Heart left ventricle (tissue), 16 donors: ENCODE measurements at places on chromosomes 11 and 22. TPM values are rescaled to one million over a fixed set of nuclear protein-coding genes. Genes with fewer than 3 reads are reported as not detected.

DNA sequence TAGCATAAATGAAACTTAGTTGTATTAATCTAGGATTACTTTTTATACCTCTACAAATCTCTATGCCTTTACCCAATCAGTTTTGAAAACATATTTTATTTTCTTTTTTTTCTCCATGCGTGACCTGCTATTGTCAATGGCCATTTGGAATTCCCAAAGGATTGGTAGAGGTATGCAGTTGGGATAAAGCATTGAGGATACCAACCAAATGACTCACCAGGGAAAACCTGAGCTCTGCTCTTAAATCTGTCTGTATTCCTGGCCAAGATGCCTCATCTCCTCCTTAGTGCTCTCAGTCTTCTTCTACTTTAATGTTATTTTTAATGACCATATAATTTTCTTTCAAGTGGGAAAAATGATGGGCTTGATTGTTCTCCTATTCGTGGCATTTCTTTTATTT is 61.9 kb downstream of the EHF start:
- no peak for DNase-seq

DNA sequence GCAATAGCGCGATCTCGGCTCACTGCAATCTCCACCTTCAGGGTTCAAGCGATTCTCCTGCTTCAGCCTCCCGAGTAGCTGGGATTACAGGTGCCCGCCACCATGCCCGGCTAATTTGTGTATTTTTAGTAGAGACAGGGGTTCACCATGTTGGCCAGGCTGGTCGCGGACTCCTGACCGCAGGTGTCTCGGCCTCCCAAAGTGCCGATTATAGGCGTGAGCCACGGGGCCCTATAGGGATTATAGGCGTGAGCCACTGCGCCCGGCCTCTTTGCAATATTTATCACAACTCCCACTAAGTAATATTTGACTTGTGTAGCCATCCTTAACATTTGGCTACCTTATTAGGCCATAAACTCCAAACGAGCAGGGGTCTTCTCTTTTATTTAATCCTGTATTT is 879 bp upstream of the CUL5 start:
- DNase-seq: no peak

GRCh38 chr22:20549232-20549841 is 41.9 kb downstream of the MED15 start:
- no peak for DNase-seq

DNA sequence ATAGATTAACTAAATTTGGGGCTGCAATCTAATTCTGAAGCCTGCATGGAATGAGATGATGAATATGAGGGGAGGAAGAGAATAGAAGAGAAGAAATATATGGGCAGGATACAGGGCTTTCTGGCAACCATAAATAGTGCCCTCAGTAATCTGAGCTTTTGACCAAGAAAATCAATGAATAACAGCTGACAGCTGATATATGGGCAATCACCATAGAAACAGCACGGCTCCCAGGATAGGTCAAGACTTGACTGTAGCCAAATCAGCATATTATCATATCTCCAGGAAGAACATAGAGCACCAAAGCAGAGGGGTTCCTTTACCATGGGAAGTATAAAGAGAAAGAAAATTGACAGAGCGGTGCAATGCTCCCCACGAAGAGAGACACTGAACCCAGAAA is 643.8 kb upstream of the TENM4 start:
- no peak for DNase-seq

DNA sequence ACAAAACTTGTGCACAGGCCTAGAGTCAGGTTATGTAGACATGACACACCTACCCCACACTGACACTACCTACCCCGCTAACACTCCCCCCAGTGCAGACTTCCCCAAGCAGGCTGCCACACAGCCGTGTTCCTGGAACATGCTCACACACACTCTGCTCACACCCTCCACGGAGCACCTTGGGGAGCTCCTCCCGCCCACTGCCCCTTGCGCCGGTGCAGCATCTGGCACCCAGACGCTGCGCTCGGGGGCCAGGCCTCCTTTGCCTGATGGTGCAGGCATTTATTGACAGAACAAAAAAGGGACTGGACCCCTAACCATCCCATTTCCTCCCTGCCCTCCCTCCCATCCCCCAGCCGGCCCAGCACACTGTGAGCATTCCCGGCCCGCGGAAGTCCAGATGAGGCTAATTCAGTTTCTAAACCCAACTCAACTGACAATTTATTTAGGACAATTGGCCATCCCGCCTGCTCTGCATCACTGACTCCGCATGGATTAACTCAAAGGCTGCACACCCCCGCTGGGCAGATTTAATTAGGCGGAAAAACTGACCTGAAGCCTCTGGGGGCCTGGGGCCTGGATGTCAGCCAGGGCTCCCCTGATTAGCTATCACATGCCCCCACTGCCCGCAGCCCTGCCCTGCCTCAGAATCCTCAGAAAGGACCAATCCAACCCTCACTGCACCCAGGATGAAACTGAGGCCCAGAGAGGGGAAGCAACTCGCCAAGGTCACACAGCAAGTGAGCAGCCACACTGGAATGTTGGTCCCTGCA is 30.1 kb downstream of the KCNC1 start:
- DNase-seq: peak; percentile 38

GRCh38 chr22:50086526-50086925 is 1.3 kb upstream of the MLC1 start:
- DNase-seq: no peak

- no peak for DNase-seq
These were observed 15.1 kb upstream of the SMIM38 start for GRCh38 chr11:69140635-69141034.

DNA sequence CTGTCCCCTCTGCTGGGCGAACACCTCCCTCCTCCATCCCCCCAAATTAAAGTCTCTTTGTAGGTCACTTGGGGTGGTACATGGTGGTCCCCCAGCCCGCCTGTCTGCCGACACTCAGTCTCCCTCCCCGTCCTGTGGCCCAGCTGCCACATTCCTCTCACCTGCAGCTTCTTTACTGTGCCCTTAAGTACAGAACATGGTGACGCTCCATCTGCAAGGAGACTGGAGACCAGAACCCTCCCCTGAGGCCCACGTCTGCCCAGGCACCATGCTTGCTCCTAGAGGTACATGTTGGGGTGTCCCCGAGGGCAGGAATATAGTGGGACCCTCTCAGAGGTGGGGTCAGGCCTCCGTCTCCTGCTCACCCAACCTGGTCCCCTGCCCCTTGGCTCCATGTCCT is 5.6 kb upstream of the EHD1 start:
- no peak for DNase-seq

DNA sequence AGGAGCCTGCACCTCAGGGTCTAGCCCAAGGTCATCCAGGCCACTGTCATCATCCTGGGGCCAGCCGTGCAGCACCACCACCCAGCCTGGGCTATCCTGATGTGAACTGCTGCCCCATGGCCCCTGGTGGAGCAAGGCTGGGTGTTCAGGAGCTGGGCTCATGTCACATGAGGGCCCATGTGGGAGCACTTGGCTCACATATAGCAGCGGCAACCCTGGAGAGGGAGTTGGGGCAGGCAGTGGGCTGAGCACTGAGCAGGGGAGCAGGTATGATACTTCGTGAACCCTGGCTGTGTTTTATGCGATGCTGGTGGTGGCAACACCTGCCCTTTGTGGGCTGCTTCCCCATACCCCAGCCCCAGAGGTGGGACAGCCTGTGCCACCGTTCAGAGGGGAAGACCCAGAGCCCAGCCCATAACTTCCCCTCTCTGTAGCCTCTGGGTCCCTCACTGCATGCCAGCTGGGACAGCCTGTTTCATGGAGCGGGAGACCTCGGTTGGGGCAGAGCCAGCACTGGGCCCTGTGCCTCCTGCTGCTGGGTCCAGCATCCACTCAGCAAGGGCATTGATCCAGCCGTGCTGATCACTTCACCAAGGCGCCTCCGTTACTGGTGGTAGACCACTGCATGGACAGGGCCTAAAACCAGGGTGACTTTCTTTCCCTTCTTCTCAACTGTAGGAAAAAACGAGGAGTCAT is 62.5 kb upstream of the SUSD2 start:
- DNase-seq: peak; percentile 42

GRCh38 chr11:47539681-47540039 is 13.3 kb downstream of the CELF1 start:
- DNase-seq: no peak

- DNase-seq: no peak
These were observed 57.9 kb downstream of the CD82 start for GRCh38 chr11:44623341-44623730.

- no peak for DNase-seq
These were observed 5.2 kb downstream of the SLC25A1 start for GRCh38 chr22:19173047-19174035.

- DNase-seq: peak; percentile 34
These were observed 25.5 kb downstream of the SHISAL1 start for GRCh38 chr22:44287121-44287693.

- DNase-seq: no peak
These were observed 214.6 kb downstream of the DSCAML1 start for GRCh38 chr11:117582433-117582832.

DNA sequence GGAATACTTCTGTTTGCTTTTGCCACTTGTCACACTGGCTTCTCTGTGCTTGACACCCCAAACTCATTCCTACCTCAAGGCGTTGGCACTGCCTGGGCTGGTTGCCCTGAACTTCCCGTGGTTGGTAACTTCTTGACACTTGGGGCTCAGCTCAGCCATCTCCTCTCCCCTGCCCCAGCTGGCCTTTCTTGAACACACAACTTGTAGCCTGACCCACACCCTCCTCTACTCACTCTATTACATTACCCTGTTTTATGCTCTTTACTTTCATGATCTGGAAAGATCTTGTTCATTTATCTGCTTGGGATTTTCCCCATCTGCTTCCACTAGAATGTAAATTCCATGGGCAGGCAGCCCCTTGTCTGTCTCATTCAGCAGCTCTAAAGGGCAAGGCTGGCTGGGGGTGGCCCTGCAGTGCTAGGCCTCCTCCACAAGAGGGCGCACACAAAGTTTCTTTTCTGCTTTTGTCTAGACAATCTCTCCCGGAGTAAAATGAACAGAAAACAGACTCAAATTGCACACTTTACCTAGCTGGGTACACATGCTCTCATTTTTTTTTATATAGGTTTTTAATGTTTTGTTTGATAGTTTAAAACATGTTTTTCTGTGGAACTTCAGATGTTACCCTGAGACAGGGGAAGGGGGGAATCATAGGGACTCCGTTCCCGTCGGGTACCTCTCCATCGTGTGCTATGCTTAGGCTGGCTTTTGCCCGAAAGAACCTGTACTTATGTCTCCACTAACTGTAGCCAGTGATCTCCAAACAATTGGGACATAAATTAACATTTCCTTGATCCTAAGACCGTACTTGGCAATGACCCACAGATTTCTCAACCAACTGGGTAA is 16.4 kb upstream of the MRGPRX2 start:
- DNase-seq: peak; percentile 34

DNA sequence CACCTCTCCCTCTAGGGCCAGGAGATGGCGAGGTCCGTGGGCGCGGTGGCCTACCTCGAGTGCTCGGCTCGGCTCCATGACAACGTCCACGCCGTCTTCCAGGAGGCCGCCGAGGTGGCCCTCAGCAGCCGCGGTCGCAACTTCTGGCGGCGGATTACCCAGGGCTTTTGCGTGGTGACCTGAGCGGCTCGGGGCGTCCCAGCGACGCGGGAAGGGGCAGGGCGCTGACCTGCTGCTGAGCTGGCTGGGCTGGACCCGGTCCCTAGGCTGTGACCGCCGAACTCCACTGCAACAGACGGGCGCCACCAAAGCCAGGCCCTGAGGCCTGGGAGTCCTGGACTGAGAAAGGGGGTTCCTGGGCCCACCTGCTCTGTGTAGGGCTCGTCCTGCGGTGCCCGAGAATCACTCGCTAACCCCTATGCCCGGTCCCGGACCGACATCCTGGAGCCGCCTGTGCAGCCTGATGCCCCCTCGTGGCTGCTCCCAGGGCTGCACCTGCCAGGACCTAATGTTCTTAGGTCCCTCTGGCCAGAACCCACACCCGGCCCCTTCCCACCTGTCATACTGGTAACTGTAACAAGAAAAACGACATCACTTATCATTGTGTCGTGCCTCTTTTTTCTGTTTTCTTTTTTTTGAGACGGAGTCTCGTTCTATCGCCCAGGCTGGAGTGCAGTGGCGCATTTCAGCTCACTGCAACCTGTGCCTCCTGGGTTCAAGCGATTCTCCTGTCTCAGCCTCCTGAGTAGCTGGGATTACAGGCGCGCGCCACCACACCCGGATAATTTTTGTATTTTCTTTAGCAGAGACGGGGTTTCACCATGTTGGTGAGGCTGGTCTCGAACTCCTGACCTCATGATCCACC is 15.0 kb downstream of the RHOD start:
- DNase-seq: peak; percentile 64

DNA sequence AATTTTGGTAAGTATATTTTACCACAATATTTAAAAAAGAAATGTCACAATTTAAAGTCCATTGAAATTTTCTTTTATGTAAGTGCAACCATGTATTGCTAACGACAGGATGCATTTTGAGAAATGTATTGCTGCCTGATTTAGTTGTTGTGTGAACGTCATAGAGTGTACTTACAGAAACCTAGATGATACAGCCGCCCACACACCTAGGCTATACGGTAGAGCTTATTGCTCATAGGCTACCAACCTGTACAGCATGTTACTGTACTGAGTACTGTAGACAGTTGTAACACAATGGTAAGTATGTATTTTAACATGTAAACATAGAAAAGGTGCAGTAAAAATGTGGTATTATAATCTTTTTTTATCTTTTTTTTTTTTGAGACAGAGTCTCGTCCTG is 48.1 kb downstream of the CBL start:
- no peak for DNase-seq

GRCh38 chr11:73085189-73085875 is 56.8 kb downstream of the FCHSD2 start:
- DNase-seq: no peak

DNA sequence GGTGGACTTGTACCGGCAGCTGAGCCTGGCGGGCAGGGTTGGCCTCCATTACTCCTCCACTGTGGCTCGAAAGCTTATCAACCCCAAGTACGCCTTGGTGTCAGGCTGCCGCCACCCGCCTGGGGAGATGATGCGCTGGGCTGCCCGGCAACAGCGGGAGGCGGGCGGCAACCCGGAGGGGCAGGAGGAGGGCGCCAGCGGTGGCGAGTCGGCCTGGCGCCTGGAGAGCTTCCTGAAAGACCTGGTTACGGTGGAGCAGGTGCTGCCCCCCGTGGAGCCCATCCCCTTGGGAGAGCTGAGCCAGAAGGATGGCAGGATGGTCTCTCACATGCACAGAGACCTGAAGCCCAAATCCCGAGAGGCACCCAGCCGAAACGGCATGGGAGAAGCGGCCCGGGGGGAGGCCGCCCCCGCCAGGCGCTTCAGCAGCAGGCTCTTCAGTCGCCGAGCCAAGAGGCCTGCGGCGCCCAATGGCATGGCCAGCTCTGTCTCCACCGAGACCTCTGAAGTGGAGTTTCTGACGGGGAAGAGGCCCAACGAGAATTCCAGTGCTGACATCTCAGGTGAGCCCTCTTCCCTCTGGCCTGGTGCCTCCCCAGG is 26.7 kb downstream of the FAM83F start:
- no peak for DNase-seq

The GPR83 gene
- polyA plus RNA-seq: 0.04 TPM

The TMEM191B gene
- not detected for polyA plus RNA-seq

The CYP2D6 gene
- 0.19 TPM for polyA plus RNA-seq

The EML3 gene
- 15.3 TPM for polyA plus RNA-seq

The NTM gene
- polyA plus RNA-seq: 0.40 TPM

The LRRC10B gene
- polyA plus RNA-seq: 0.76 TPM

The PARVG gene
- polyA plus RNA-seq: 2.6 TPM
